ENCODE measurements at places on chromosomes 16 and 17. TPM values are rescaled to one million over a fixed set of nuclear protein-coding genes. Genes with fewer than 3 reads are reported as not detected.

DNA sequence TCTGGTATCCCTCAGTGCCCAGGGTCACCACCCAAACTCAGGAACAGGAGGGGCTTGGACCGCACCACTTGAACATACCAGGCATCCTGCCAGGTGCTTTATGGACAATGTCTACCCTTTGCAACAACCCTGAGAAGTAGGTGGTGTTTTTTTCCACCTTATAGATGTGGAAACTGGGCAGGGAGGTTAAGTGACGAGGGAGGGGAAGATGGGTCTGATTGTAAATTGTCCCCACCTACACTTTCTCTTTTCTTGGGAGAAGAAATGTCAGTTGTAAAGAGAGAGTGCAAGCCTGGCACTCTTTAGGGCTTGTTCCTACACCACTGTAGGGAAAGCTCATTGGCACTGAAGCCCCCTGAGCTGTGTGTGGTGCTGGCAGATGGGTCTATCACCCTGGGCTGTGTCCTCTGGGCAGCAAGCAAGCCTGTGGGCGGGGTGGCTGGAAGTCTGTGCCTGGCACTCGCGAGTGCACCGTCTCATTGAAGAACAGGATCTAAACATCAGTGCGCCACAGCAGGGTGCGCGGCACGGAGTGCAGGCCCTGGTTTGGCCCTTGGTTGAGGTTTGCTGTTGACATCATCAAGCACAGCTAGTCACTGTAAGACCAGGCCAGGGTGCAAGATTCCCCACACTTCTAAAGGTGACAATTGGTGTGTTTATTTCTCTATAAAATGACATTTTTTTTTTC, 15.1 kb downstream of the NOD2 start:
- no peak for DNase-seq
- H3K36me3 ChIP-seq, result no peaks in the 10 kb centered on the region
- no peak overlapping the region for H3K4me3 ChIP-seq
- H3K27ac ChIP-seq, result no peak overlapping the region

DNA sequence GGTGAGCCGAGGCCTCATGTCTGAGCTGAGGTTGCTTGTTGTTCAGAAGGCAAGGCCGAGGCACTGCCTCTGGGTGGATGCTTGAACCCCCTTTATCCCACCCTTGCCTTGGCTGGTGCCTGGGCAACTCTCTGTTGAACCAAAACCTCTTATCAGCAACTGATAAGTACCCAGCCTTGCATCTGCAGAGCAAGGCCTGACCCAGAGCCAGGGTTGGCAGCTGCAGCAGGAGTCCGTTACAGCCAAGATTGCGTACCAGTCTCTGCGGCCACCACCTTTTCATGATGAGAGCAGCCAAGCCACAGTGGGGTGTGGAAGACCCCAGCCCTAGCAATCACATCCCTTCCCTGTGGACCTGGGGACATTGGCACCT, 118.3 kb downstream of the RAB11FIP4 start:
- H3K4me3 ChIP-seq, result no peak overlapping the region
- peaks cover 5% of the 10 kb centered on the region for H3K27me3 ChIP-seq
- H3K27ac ChIP-seq, result no peak overlapping the region
- no peaks in the 10 kb centered on the region for H3K36me3 ChIP-seq
- H3K4me1 ChIP-seq, result no peaks in the 10 kb centered on the region

DNA sequence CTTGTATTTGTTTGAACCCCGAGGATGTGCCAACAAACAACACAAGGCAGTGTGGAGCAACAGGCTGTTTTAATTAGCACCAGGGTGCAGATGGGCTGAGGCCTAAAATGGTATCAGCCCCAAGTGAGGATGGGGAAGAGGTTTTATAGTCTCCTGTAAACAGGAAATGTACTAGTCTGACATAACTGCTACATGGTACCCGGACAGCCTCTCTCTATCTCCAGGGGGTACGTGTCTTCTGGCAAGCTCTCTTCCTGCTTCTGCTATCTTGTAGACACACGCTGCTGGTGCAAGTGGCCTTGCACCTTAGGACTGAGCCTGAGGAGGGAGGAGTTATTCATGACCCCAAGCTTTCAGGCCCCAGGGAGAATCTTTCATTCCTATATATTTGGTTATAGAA, 2451.0 kb downstream of the TP53TG3F start:
- H3K4me3 ChIP-seq, result no peak overlapping the region
- no peak for DNase-seq
- H3K27me3 ChIP-seq, result no peaks in the 10 kb centered on the region
- no peaks in the 10 kb centered on the region for H3K4me1 ChIP-seq
- H3K36me3 ChIP-seq, result no peaks in the 10 kb centered on the region

GRCh38 chr17:60252459-60252858, 102.7 kb downstream of the CA4 start:
- H3K27me3 ChIP-seq, result no peaks in the 10 kb centered on the region
- peaks cover 7% of the 10 kb centered on the region for H3K4me1 ChIP-seq
- H3K4me3 ChIP-seq, result no peak overlapping the region

DNA sequence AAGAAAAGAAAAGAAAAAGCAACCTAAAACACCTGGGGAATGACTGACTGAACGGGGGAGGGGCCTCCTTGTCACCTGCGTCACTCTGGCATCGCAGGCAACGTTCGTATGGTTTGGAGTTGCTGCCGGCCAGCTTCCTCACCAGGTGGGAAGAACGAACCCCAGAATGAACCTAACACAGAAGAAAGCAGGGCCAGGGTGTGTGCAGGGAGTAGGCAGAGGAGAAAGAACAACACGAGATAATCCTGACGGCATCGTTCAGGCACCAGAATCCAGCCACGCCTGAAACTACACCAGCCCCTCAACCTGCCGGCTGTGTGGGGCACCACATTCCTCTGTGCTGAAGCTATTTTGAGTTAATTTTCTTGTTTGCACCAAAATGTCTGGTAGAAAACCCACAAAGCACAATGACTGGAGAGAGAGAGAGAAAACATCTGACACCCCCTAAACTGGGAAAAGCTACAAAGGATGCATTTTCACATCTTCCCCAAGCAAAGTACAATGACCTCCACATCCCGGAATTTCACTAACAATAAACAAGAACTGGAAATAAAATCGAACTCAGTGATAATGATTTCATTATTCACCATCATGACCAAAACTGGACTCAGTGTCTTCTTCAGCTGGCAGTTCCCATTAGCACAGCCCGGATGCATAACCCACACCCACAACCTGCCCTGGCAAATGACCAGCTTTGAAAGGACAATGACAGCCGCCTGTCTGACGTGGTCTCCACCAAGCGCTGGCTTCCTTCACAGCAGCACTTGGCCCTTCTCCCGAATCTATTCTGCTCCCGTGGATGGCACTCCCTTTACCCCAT, 23.6 kb downstream of the RAB40B start:
- no peak overlapping the region for H3K4me3 ChIP-seq
- DNase-seq, result no peak
- H3K27ac ChIP-seq, result no peak overlapping the region
- H3K27me3 ChIP-seq, result no peaks in the 10 kb centered on the region
- H3K36me3 ChIP-seq, result no peaks in the 10 kb centered on the region

GRCh38 chr16:15649727-15650018, 372 bp upstream of the NDE1 start:
- no peak for DNase-seq
- H3K27ac ChIP-seq, result peak overlapping the region; percentile 69
- H3K36me3 ChIP-seq, result no peaks in the 10 kb centered on the region
- H3K4me3 ChIP-seq, result peak overlapping the region; percentile 91
- peaks cover 34% of the 10 kb centered on the region for H3K4me1 ChIP-seq
- H3K27me3 ChIP-seq, result no peaks in the 10 kb centered on the region

DNA sequence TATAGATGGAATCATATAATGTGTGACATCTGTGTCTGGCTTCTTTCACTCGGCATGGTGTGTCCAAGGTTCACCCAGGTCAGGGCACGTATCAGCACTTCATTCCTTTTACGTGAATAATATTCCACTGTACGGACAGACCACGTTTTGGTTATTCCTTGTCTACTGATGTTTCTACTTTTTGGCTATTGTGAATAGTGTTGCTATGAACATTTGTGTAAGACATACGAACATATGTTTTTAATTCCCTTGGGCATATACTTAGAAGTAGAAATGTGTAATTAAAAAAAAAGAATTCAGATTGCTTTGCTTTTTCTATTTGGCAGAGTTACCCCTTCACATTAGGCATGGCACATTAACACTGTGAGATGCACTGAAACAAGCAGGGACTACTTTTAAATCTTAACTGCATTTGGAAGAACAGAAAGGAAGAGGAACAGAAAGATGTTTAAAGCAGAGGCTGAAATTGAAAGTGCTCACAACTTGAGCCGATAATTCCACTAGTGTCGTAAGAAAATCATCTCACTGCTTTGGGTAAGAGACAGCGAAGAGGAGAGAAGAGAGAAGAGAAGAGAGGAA, 105.3 kb downstream of the VPS53 start:
- no peak overlapping the region for H3K27ac ChIP-seq
- H3K4me1 ChIP-seq, result no peaks in the 10 kb centered on the region
- H3K36me3 ChIP-seq, result 0 out of 2 replicates have a peak, but pooled peaks cover 4% of the 10 kb centered on the region
- peak; percentile 9 for DNase-seq
- H3K4me3 ChIP-seq, result no peak overlapping the region

DNA sequence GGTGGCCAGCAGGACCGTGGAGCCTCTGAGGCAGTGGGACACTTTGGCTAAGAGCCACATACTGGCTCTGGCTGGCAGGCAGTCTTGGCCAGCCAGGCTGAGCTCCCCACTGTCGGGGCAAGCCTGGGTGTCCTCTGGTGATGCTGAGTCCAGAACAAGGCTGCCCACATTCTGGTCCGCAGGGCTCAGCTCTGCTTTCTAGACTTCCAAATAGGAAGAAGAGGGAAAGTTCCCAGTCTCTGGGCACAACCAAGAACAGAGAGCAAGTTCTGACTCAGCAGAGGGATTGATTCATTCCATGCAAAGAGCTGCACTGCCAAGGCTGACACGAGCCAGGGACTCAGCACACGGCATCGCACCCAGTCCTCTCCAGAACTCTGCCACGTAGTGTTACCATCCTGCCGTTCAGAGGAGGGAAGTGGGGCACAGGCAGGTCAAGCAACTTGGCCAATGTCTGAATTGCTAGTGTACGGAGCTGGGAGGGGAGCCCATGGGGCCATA, 58.9 kb downstream of the NOS2 start:
- peak; percentile 84 for DNase-seq
- no peak overlapping the region for H3K27ac ChIP-seq
- H3K36me3 ChIP-seq, result no peaks in the 10 kb centered on the region
- H3K27me3 ChIP-seq, result 0 out of 2 replicates have a peak, but pooled peaks cover 2% of the 10 kb centered on the region

- H3K36me3 ChIP-seq, result no peaks in the 10 kb centered on the region
Measured at GRCh38 chr17:50902372-50903353, 36.5 kb upstream of the TOB1 start.

- H3K4me3 ChIP-seq, result peak overlapping the region; percentile 75
- no peaks in the 10 kb centered on the region for H3K27me3 ChIP-seq
- H3K27ac ChIP-seq, result no peak overlapping the region
- DNase-seq, result peak; percentile 66
Measured at GRCh38 chr16:74999219-74999608, 390 bp downstream of the ZNRF1 start.

- peak overlapping the region; percentile 76 for H3K27ac ChIP-seq
- H3K27me3 ChIP-seq, result no peaks in the 10 kb centered on the region
- peak; percentile 56 for DNase-seq
- H3K4me3 ChIP-seq, result no peak overlapping the region
- H3K36me3 ChIP-seq, result no peaks in the 10 kb centered on the region
Measured at GRCh38 chr16:48536614-48537200, 73.3 kb downstream of the N4BP1 start.

DNA sequence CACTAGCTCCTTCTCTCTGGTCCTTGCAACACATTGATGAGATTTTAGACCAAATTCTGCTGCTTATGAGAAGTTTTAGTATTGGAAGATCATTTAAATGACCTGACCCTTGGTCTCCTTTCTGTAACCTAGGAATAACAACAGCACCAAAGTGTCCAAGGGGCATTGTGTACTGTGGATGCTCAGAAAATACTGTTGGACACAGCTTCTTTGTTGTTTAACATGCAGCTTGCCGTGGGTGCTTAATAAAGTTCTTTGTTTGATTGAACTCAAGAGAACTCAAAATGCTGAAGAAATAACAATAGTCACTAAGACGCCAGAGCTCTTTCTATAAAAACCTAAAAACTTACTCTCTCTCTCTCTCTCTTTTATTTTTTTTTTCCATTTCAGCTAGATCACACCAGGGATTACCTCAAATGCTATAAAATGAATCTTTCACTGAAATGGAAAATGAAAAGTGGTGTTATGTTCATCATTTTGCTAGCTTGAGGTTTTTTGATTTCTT, 548.9 kb upstream of the CDH8 start:
- no peaks in the 10 kb centered on the region for H3K36me3 ChIP-seq
- H3K4me1 ChIP-seq, result no peaks in the 10 kb centered on the region
- no peaks in the 10 kb centered on the region for H3K27me3 ChIP-seq
- no peak overlapping the region for H3K4me3 ChIP-seq
- DNase-seq, result no peak
- H3K27ac ChIP-seq, result no peak overlapping the region

- peak overlapping the region; percentile 30 for H3K4me3 ChIP-seq
- peak; percentile 92 for DNase-seq
- H3K27me3 ChIP-seq, result no peaks in the 10 kb centered on the region
- H3K4me1 ChIP-seq, result peaks cover 19% of the 10 kb centered on the region
- no peaks in the 10 kb centered on the region for H3K36me3 ChIP-seq
Measured at GRCh38 chr16:72848759-72849664, 198.9 kb downstream of the ZFHX3 start.

GRCh38 chr16:57167538-57167937, 18.3 kb downstream of the PSME3IP1 start:
- no peak overlapping the region for H3K27ac ChIP-seq
- H3K27me3 ChIP-seq, result no peaks in the 10 kb centered on the region
- no peak overlapping the region for H3K4me3 ChIP-seq
- H3K4me1 ChIP-seq, result no peaks in the 10 kb centered on the region

DNA sequence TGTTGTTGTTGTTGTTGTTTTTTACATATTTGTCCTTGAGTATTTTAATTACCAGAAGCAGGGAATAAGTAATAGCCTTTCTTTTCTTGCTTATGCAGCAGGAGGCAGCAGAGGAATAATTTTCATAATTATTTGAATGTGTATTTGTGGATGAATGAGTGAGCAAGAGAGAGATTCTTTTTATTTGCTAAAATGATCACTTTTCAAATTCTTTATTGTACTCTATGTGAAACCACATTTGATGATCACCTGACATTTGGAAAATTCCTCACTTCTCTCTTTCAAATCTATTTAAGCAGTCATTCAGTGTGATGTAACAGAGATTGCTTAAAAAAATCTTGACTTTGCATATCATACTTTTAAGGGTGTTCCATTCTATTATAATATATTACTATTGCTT, 223.6 kb downstream of the BCAS3 start:
- H3K36me3 ChIP-seq, result no peaks in the 10 kb centered on the region
- no peak overlapping the region for H3K4me3 ChIP-seq
- no peaks in the 10 kb centered on the region for H3K27me3 ChIP-seq

The LIMD2 gene
- 14.0 TPM for total RNA-seq

The PLXDC1 gene
- total RNA-seq, result not detected

The SULT1A2 gene
- not detected for total RNA-seq

The RNU2-1 gene
- not detected for total RNA-seq

The SLC47A1 gene
- total RNA-seq, result 7.0 TPM

The TM4SF5 gene
- not detected for total RNA-seq

The TBC1D3D gene
- not detected for total RNA-seq
